Fibroblast of lung (primary cell): ENCODE measurements at places on chromosomes 6 and 20. TPM values are rescaled to one million over a fixed set of nuclear protein-coding genes. Genes with fewer than 3 reads are reported as not detected.
A peak's percentile ranks its signal among the peaks of the same experiment; 100 is the strongest.

CFB gene
- total RNA-seq, result 62.9 and 87.1 TPM in 2 replicates

KIFC1 gene
- 0.51 and 5.3 TPM in 2 replicates for total RNA-seq

PRND gene
- not detected in 2 replicates for total RNA-seq

DAAM2 gene
- total RNA-seq, result 25.9 and 41.5 TPM in 2 replicates

BAK1 gene
- total RNA-seq, result 10.3 and 13.0 TPM in 2 replicates

MMP24 gene
- total RNA-seq, result under 0.01 and 0.17 TPM in 2 replicates

PRDM1 gene
- 2.3 and 5.4 TPM in 2 replicates for total RNA-seq

UBE2C gene
- 1.0 and 12.9 TPM in 2 replicates for total RNA-seq

LGSN gene
- under 0.01 TPM in 1 of 2 replicates, not detected in the other for total RNA-seq

FRK gene
- 0.33 and 0.77 TPM in 2 replicates for total RNA-seq

ADTRP gene
- total RNA-seq, result 1.3 and 1.7 TPM in 2 replicates

ARG1 gene
- total RNA-seq, result not detected in 2 replicates

- DNase-seq, result no peak
Measured at GRCh38 chr6:28657381-28657768, 131.7 kb downstream of the GPX5 start.

GRCh38 chr20:38355161-38356012 lies 9.1 kb downstream of the LBP start:
- DNase-seq, result no peak

DNA sequence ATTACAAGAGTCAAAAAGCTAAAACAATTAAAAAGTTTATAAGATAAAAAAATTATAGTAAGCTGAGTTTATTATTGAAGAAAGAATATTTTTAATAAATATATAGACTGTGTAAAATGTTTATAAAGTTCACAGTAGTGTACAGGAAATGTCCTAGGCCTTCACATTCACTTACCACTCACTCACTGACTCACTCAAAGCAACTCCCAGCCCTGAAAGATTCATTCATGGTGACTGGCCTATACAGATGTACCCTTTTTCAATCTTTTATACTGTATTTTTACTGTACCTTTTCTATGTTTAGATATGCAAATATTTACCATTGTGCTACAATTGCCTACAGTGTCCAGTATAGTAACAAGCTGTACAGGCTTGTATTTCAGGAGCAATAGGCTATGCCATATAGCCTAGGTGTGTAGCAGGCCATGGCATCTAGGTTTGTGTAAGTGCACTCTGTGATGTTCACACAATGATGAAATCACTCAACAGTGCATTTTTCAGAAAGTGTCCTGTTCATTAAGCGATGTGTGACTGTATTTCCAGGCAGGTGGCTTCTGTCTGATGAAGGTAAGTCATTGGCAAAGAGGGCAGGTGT lies 130.2 kb downstream of the BTBD3 start:
- peak; percentile 51 for DNase-seq

GRCh38 chr6:28208111-28208659 lies 16.9 kb upstream of the ZSCAN9 start:
- DNase-seq, result peak; percentile 6

- DNase-seq, result no peak
Measured at GRCh38 chr6:20658053-20658452, 123.8 kb downstream of the CDKAL1 start.

DNA sequence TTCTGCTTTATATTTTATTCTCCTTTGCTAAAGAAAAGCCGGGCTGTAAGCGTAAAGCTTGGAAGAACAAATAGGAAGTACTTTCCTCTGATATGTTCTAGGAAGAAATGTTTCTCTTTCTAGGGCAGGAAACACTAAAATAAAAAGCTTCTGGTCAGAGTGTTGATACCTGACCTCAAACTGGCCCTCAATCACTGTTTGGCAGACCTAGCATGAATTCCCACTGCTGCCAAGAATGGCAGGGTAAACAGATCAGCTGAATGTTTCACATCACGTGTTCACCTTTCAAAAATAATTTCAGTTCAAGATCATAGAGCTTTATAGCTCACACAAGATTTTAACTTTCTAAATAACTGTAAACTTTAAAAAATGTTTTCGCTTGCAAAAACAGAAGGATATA lies 2.9 kb downstream of the MPC1 start:
- DNase-seq, result no peak

- peak; percentile 75 for DNase-seq
Measured at GRCh38 chr6:1612974-1613306, 3.2 kb downstream of the FOXC1 start.

GRCh38 chr6:125700581-125701353 lies 48.7 kb upstream of the HEY2 start:
- DNase-seq, result no peak

- DNase-seq, result no peak
Measured at GRCh38 chr6:148118244-148118643, 224.4 kb upstream of the SASH1 start.

DNA sequence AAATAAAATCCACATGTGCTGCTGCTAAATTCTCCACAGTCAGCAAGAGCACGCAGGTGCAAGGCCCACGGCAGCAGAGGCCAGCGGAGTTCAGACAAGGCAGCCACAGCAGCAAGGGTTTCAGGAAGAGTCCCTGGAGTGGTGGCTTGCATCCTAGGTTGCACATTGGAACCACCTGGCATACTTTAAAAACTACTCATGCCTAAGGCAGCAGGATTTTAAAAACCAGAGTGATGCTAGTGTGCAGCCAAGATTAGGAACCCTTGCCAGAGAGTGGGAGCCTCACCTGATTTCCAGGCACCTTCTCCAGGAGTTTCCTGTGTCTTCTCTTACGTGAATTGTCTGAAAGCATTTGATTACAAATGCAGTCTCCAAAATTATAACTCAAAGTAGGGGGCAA lies 104.0 kb upstream of the GPR6 start:
- no peak for DNase-seq

DNA sequence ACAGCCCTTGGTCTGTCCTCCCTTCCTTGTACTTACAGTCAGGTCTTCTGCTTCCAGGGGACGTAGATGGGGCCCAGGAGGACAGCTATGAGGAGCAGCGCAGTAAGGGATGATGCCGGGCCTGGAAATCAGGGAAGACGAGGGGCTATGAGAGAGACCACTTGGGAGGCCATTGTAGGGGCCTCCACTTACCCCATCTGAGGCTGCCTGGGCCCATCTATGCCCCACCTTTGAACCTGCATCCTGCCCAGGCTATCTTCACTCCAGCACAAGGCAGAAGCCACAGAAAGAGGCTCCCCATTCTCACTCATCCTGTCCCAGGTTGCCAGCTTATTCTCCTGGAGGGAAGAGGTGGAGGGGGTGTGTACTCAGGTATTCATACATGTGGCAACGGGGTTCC lies 10.4 kb upstream of the SIRPB1 start:
- DNase-seq, result no peak

- DNase-seq, result peak; percentile 49
Measured at GRCh38 chr6:109187399-109188114, 92.2 kb downstream of the CEP57L1 start.

DNA sequence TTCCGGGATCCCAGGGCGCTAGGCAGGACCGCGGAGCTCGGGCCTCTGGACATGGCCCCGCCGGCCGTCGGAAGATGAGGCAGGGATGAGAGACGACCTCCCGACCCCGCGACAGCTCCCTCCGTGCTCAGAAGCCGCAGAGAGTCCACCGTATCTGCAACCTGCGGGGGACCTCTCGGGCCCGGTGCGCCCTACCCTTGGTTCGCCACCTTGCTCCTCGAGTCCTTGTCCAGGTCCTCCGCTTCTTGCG lies 301 bp downstream of the PPP1R3D start:
- no peak for DNase-seq

DNA sequence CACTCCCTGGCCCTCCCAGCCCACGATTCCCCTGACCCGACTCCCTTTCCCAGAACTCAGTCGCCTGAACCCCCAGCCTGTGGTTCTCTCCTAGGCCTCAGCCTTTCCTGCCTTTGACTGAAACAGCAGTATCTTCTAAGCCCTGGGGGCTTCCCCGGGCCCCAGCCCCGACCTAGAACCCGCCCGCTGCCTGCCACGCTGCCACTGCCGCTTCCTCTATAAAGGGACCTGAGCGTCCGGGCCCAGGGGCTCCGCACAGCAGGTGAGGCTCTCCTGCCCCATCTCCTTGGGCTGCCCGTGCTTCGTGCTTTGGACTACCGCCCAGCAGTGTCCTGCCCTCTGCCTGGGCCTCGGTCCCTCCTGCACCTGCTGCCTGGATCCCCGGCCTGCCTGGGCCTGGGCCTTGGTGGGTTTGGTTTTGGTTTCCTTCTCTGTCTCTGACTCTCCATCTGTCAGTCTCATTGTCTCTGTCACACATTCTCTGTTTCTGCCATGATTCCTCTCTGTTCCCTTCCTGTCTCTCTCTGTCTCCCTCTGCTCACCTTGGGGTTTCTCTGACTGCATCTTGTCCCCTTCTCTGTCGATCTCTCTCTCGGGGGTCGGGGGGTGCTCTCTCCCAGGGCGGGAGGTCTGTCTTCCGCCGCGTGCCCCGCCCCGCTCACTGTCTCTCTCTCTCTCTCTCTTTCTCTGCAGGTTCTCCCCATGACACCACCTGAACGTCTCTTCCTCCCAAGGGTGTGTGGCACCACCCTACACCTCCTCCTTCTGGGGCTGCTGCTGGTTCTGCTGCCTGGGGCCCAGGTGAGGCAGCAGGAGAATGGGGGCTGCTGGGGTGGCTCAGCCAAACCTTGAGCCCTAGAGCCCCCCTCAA lies at the start of gene LTA:
LTA (plus strand) TSS at position 249 of the 871 bp plus-strand sequence; CDS start at position 703, 454 bp downstream.
- no peak for DNase-seq
